NCI-H1930 (cell line): ENCODE measurements at places on chromosomes 13 and 19.
A peak's percentile ranks its signal among the peaks of the same experiment; 100 is the strongest.

DNA sequence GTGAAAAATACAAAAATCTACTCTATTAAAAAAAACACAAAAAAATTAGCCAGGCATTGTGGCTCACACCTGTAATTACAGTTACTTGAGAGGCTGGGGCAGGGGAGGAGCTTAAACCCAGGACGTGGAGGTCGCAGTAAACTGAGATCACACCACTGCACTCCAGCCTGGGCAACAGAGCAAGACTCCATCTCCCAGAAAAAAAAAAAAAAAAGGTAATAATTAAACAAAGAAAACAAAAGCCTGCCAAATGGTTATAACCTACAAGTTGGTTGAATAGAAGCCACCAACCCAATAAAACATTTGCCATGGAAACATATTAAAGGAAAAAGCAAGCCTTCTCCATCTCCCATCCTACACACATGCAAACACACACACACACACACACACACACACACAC, 255.2 kb downstream of the ITGBL1 start:
- DNase-seq, result no peak

GRCh38 chr19:3658870-3659745, 32.5 kb upstream of the CACTIN start:
- no peak for DNase-seq

GRCh38 chr13:105127732-105128131, 1407.7 kb downstream of the EFNB2 start:
- no peak for DNase-seq

- no peak for DNase-seq
Measured at GRCh38 chr13:94548382-94548781, 47.6 kb downstream of the TGDS start.

GRCh38 chr13:44268980-44269379, 104.6 kb upstream of the SERP2 start:
- no peak for DNase-seq

- no peak for DNase-seq
Measured at GRCh38 chr19:3670796-3671679, 29.2 kb downstream of the PIP5K1C start.

DNA sequence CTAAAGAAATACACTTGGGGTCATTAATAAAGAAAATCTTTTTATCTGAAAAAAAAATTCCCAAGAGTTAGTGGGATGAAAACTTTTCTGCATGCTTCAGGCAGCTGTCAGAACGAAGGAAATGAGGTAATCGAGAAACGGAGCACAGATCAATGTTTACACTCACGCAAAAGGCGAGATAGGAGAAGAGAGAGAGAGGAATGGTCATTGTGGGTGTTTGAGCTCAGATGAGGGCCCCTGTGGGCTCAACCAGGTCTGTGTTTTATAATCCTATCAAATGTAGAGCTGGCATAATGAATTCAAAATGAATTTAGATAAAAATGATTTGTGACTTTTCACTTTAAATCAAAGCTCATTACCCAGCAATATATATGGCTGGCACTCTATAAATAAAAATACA, 6.3 kb upstream of the RXFP2 start:
- DNase-seq, result no peak

GRCh38 chr13:95204231-95204765, 97.0 kb downstream of the ABCC4 start:
- DNase-seq, result no peak

- peak; percentile 69 for DNase-seq
Measured at GRCh38 chr19:58021541-58022282, 12.1 kb upstream of the ZSCAN1 start.

- DNase-seq, result no peak
Measured at GRCh38 chr13:108326309-108326708, 56.8 kb downstream of the TNFSF13B start.
